ENCODE measurements at places on chromosomes 16 and 17.

- DNase-seq: no peak
Observed at GRCh38 chr16:22337045-22337444, 37.4 kb downstream of the CDR2 start.

- DNase-seq: no peak
Observed at GRCh38 chr16:29910819-29911675, 10.8 kb downstream of the ASPHD1 start.

GRCh38 chr17:62693616-62694409 lies 66.3 kb downstream of the MRC2 start:
- DNase-seq: no peak

DNA sequence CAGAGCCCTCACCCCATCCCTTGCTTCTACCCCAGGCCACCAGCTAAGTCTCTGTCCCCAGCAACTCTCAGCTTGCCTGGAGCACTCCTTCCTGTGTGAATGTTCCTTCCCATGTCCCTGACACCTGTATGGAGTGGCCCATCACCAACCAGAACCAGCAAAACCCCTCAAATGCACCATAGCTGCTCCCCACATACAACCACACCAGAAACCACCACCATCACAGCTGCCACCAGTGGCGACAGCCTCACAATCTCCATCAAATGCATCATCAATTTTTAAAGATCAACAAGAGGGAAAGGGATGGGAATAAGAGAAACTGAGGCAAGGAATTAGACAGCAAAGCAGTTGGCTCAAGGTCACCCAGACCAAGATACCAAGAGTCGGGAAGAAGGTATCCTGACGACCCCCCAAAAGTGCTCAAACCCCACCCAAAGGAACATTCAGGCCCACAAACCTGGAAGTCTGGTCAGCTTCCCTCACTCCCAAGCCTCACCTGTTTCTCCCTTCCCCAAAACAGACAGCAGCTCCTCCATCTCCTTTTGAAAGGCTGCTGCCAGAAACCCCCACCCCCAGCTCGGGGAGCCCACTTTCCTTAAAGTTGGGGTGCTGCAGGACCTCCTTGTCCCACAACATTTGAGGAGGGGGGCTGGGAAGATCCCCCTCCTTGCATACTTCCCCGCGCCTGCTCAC lies 1.8 kb downstream of the SRCIN1 start:
- no peak for DNase-seq
